ENCODE measurements at places on chromosomes 7 and 10.

DNA sequence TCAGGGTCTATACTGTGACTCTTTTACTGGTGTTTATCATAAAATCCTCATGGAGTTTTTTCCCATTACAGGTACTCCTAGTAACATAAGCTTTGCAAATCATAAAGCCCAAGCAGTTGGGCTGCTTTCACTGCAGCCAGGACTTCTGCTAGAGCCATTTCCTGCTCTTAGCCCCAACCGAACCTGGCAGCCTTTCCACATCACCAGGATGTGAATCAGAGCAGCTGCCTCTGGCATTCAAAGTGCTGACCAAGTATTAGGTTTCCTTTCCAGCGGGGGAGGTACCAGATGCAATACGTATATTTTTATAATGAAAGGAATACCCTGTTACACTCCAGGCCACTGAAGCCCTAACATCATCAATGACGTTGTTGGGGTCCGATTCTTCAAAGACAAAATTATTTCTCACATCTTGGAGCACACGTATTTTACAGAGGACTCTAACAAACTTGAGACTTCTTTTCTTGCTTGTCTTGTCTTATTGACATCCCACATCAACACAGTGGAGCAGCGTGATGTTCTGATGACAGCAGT lies 3.6 kb upstream of the HTR5A start:
- no peak for DNase-seq

DNA sequence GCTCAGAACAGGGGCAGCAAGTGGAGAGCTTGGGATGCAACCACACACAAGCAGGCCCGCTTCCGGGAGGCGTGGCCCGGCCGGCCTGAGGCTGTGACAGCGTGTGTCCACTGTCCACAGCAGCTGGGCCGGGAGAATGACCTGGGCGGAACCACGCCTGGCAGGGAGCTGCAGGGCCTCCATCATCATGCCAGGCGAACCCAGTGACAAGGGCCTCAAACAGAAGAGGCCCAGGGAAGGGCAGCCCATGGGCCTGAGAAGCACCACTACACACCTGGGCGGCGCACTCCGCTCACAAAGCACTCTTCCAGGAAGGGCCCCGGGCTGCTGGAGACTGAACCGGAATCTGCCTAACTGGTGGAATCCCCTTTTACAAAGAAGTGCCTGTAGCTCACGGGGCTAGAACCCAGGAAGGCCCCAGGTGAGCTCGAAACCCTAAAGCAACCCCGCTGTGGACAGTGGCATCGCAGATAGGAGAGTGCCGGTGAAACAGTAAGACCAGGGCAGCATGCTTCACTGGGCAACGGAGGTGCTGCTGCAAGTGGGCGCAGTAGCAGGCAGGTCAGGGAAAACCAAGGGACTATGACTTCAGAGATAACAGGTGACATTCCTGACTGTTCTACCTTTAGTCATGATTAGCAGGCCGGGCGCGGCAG lies 66.0 kb downstream of the MAD1L1 start:
- DNase-seq: no peak

- DNase-seq: no peak
These were observed 39.4 kb downstream of the ABLIM1 start for GRCh38 chr10:114618722-114619121.

GRCh38 chr10:63250032-63250431 lies 116.9 kb downstream of the NRBF2 start:
- DNase-seq: no peak

DNA sequence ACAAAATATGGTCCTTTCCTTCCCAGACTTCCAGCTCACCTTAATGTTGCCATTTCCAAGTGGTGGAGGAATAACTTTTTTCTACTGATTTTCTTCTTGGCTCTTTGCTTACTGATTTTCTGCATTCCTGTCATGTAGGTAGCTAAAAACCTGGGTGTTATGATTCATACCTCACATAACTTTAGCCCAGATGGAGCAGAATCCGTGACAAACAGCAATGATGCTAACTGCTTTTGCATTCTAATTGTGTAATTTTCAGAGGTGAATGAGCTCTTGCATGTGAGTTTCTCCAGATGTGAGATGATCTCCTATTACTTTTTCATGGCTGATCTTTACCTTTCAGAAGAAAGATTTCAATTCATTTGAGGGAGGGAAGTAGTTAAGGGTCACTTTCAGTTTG lies 43.4 kb downstream of the WDR11 start:
- DNase-seq: no peak

DNA sequence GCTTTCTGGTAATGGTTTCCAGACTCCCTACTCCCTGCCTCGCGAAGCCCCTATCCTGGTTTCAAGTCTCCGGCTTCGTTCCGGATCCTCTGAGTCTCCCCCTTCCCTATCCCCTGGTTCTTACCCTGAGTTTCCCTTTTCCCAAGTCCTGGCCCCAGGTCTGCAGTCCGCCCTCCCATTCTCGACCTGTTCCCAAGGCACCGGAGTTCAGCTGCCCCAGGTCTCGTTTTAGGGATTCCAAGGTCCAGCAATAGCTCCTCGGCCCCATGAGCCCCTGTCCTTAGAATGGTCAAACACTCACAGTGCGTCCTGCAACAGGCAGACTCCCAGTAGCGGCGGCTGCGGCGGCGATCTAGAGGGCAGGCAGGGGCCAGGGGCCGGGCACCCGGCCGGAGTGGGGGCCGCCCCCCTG lies 274 bp downstream of the PITX3 start:
- no peak for DNase-seq

- no peak for DNase-seq
These were observed 30.1 kb upstream of the TNPO3 start for GRCh38 chr7:129084801-129085551.

DNA sequence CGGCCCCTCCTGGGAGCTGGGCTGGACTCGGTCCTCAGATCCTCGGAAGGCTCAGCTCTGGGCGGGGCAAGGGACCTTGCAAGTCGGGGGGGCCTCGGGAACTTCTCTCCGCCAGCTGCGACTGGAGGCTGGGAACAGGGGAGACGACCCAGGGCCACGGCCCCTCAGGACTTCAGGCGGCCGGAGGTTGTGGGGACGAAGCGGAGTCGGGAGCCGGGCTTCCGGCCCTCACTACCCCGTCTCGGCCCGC lies 2.6 kb downstream of the ADIRF start:
- no peak for DNase-seq

GRCh38 chr10:90925079-90926029 lies 4.5 kb upstream of the ANKRD1 start:
- no peak for DNase-seq

DNA sequence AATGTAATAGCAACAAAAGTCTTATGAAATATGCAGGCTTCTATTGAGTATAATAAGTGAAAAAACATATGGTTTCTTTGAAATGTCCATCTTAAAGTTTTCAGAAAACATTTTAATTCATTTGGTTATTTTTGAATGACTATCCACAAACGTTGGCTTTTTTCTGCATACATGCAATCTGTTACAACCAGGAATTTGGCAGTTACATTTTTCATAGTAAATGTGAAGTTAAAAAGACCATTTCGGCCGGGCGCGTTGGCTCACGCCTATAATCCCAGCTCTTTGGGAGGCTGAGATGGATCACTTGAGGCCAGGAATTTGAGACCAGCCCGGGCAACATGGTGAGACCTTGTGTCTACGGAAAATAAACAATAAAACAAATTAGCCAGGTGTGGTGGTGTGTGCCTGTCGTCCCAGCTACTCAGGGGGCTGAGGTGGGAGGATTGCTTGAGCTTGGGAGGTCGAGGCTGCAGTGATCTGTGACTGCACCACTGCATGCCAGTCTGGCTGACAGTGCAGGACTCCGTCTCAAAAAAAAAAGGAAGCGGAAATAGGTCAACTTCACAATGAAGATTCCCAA lies 73.9 kb upstream of the NMT2 start:
- DNase-seq: no peak

GRCh38 chr10:90437452-90437851 lies 420.4 kb downstream of the HTR7 start:
- no peak for DNase-seq

GRCh38 chr10:79293841-79294581 lies 53.3 kb upstream of the PPIF start:
- DNase-seq: no peak

DNA sequence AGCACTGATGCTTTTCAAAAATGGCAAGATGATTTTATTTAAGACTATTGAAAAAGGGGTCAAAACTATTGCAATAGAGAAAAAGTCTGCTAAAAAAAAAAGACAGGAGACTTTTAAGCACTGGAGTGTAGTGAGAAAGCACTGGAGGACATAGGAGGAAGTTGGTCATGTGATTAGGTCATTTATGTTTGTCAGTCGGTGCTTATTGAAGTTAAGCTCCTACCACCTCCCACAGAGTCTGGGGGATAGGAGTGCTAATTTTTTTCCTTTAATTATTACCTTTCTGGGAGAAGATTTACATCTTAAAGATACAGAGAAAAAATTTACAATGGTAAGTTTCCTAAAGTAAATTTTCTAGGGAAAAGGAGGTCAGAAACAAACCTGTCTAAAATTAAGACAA lies 80.2 kb upstream of the TMEM229A start:
- DNase-seq: no peak

- DNase-seq: no peak
These were observed 37.1 kb downstream of the GPR26 start for GRCh38 chr10:123703195-123703790.

DNA sequence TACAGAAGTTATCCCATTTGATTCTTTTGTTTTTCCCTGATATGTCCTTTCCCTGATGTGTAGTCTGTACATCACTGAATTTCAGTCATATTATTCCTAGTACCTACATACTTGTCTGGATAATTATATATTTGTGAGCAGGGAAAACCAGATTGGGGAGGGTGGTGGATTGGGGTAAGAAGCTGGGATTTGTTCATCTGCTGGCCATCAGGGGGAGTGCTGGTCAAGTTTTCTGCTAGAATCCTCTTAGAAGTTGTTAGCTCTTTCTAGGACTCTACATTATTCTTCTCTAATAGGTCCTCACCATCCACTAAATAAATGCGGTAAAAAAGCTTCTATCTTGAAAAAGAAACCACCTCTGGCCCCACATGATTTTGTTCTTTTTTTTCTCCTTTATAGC lies 232.7 kb upstream of the TAC1 start:
- DNase-seq: no peak

DNA sequence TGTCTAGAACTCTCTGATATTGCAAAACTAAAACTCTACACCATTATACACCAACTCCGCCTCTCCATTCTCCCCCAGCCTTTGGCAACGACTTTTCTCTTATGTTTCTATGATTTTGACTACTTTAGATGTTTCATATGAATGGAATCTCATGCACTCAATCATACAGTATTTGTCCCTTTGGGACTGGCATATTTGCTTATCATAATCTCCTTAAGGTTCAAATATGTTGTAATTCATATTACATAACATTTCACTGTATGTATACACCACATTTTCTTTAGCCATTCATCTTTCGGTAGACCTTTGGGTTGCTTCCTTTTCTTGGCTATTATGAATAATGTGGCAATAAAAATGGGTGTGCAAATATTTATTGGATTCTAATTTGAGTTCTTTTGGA lies 164.4 kb downstream of the ARL4A start:
- DNase-seq: no peak

DNA sequence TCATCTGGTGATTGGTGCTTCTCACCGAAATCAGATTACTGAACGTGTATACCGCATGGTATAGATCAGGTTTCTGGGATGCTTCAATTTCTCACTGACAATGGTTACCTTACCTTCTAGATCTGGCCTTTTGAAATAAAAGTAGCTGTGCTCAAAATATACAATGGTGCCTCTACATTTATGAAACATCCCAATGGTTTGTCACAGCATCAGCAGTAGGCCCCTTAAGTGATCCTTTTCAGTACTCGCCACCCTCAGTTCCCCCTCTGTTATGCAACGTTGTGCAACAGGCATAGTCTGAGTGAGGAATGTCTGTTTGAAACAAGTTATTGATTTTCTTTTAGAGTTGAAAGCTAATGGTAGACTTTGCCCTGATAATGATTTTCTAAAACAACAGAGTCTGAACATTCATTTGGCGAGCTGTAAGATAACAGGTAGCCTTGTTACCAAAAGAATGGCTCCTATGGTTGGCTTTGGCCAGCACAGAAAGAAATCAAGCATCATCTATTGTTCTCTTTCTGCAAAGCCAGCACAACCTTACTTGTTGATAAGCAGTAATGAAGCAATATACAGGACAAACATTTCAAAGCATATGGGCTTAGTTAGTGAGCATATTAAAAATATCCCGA lies 693.9 kb downstream of the PARD3 start:
- no peak for DNase-seq

- no peak for DNase-seq
These were observed 48.4 kb upstream of the PODXL start for GRCh38 chr7:131604841-131605279.

GRCh38 chr10:112721080-112721698 lies 228.9 kb upstream of the TCF7L2 start:
- no peak for DNase-seq

GRCh38 chr7:128880791-128881457 lies 18.3 kb downstream of the ATP6V1F start:
- no peak for DNase-seq

DNA sequence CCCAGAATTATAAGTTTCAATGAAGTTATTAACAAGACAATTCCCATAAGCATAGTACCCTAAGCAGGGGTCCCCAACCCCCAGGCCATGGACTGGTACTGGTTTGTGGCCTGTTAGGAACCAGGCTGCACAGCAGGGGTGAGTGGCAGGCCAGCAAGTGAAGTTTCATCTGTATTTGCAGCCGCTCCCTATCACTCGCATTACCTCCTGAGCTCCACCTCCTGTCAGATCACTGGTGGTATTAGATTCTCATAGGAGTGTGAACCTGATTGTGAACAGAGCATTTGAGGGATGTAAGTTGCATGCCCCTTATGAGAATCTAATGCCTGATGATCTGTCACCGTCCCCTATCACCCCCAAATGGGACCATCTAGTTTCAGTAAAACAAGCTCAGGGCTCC lies 36.0 kb upstream of the KIAA1217 start:
- DNase-seq: no peak

GRCh38 chr10:131144196-131144595 lies 167.3 kb downstream of the TCERG1L start:
- DNase-seq: no peak

GRCh38 chr7:8290645-8291308 lies 28.8 kb upstream of the ICA1 start:
- no peak for DNase-seq

DNA sequence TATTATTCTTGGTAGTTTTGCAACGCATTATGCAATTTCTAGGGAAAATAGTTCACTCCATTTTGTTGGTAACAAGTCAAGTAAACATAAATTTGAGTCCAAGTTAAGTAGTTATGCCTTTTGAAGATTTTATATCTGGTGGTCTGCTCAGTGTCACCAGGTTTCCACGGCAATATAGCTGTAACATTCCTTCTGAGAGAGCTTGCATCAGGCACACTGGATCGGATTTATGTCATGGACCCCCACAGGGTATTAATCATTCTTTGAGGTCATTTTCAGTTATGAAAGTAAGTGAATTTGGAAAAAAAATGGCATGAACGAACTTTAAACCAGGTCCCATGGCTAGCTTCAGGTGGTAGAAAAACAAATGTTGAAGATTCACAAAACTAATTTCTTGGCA lies 136.3 kb downstream of the POLR1F start:
- no peak for DNase-seq

DNA sequence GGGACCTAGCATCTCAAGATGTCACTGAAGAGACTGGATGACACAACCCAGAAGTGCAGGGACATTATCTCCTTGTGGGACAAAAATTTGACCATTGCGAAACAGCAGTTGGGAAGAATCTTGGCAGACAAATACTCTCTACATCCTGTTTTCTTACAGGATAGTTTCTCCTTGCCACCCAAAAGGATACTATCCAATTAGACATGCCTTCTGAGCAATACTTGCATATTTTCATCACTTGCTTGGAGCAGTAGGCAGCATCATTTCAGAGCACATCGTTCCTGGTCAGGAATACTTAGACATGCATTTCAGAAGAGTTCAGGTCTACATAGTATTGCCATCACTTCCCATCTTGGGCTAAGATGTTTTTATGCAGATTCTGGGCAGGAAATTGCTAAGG lies 56.8 kb downstream of the FAS start:
- no peak for DNase-seq
